ENCODE measurements at places on chromosomes 7 and 10.

- DNase-seq, result no peak
Observed at GRCh38 chr7:142815134-142815533, 39.7 kb upstream of the EPHB6 start.

DNA sequence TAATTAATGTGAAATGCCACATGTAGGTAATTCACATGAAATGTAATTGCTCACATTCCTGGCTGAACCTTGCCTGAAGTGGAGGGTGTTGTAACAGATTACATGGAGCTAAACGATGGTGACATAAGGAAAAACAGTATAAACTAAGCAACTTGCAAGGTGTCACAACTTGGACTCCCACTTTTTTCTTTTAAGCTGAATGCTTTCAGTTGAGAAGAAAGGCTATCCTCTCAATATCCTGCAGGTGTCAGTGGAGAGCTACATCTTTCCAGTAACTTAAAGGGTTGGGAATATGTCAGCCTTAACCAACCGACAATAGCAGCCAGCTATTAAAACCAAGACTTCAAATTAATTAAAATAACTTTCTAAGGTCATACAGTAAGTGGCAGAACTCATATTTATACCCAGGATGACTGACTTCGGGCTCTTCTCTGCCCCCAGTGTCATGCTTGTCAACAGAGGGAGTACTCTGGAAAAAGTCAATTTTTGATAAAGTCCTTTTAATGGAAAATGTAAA is 33.7 kb downstream of the NRBF2 start:
- no peak for DNase-seq

GRCh38 chr7:3194501-3195141 is 106.4 kb upstream of the SDK1 start:
- DNase-seq, result no peak

DNA sequence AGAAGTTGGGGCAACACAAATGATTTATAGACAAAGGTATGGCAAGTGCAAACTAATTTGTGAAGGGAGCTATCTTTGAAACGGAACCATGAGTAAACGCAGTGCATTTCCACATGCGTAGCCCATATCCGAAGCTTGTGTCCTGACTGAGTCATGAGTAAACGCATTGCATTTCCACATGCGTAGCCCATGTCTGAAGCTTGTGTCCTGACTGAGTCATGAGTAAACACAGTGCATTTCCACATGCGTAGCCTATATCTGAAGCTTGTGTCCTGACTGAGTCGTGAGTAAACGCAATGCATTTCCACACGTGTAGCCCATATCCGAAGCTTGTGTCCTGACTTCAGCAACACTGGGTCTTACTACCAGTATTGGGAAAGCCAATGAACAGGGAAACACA is 95.0 kb downstream of the CELF2 start:
- no peak for DNase-seq

- no peak for DNase-seq
Observed at GRCh38 chr7:146414373-146414772, 297.8 kb downstream of the CNTNAP2 start.

DNA sequence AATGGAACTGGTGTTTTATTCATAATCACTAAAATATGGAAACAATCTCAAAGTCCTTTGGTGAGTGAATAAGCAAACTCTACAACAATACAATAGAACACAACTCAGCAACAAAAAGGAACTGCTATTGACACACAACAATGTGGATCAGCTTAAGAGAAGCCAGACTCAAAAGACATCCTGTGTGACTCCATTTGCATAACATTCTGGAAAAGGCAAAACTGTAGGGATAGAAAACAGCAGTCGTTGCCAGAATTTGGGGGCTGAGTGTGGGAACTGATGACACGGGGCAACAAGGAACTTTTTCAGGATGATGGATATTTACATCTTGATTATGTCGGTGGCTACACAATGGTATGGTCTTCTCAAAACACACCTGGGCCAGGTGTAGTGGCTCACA is 32.4 kb upstream of the SVIL start:
- no peak for DNase-seq

- DNase-seq, result no peak
Observed at GRCh38 chr10:22646388-22646853, 68.0 kb downstream of the PIP4K2A start.

- DNase-seq, result no peak
Observed at GRCh38 chr10:114930320-114930719, 7.7 kb upstream of the TRUB1 start.

GRCh38 chr10:10315989-10316388 is 701.7 kb upstream of the CELF2 start:
- no peak for DNase-seq

- DNase-seq, result no peak
Observed at GRCh38 chr10:71229726-71230655, 17.6 kb downstream of the UNC5B start.

- DNase-seq, result no peak
Observed at GRCh38 chr7:38512704-38513103, 118.5 kb downstream of the AMPH start.

GRCh38 chr10:114024876-114025610 is 18.6 kb upstream of the ADRB1 start:
- DNase-seq, result no peak

- DNase-seq, result no peak
Observed at GRCh38 chr7:128384726-128385125, 23.2 kb upstream of the PRRT4 start.

- no peak for DNase-seq
Observed at GRCh38 chr7:27164367-27165088, 809 bp downstream of the HOXA9 start.

DNA sequence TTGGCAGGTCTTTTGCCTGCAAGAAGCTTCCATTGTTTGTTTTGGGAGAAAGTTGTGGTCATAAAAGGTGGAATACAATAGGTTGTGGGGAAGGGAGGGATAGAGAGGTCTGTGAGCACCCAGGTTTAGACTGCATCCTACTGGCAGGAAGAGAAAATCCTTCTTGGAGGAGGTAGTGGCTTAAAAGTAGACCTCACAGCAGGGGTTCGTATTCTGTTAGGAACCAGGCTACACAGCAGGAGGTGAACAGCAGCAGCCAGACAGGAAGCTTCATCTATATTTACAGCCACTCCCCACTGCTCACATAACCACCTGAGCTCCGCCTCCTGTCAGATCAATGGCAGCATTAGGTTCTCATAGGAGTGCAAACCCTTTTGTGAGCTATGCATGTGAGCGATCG is 245.3 kb downstream of the NSUN6 start:
- no peak for DNase-seq

- DNase-seq, result no peak
Observed at GRCh38 chr7:47329320-47329926, 252.5 kb downstream of the TNS3 start.

DNA sequence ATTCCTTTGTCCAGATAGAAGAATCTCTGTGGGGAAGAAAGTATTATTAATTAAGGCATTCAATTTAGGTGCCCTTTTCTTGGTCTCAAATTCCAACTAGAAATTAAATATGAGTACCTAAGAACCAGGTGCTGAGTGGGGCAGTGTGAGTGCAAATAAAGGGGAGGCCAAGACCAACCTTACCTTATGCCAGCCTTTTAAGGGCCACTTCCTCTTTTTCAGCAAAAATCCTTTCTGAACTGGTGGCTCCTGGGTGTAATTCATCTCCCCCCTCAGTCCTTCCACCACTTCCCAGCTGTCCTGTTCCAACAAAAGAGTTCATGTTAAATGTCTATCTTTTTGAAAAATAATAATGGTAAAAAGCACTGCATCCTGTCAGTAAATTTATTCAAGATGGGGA is 108.2 kb downstream of the OSBPL3 start:
- no peak for DNase-seq

DNA sequence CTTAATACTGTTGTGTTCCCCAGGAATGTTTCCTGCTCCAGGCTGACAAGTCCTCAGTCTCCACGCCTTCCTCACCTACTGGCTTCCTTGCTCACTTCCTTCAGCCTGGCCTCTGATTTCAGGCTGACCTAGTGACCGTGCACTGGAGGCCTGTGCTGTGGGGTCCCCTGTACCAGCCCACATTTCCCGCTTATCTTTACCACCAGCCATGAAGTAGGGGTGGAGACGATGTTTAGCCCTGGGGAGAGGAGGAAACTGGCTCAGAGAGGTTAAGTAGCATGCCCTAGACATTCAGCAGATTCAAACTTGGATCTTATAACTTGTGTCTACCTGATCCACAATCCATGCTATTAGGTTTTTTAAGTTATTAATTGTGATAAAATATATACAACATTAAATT is 4.8 kb upstream of the ZNF488 start:
- DNase-seq, result no peak

DNA sequence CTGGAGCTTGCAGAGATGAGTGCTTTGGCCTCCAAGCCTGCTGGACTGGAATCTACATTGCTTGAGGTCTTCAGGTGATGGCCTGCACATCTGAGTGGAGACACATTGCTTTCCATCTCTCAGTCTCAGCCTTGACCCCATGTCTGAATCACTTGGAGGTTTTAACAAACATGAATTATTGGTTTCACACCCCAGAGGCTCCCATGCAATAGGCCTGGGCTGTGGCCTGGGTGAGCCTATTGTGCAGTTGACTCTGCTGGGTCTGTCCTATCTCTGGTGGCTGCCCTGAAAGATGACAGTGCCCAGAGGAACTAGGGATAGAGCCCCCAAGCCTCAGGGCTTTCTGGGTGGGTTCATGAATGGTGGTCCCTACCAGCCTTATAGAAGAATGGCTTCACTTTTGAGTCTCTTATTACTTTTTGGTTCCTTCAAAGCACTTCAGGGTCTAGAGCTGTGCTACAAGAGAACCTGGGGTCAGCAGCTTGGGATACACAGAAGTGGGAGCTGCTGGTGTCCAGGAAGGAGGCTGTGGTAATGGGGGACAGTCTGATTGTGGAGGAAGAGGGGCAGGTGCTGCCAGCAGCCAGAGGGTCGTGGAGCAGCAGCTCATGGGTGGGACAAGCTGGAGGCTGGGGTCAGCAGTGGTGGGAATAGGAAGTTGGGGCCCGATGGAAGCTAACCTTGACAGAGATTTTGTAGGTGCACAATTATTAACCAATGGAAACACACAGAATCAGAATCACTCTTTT is 5.5 kb downstream of the RAMP3 start:
- DNase-seq, result no peak

DNA sequence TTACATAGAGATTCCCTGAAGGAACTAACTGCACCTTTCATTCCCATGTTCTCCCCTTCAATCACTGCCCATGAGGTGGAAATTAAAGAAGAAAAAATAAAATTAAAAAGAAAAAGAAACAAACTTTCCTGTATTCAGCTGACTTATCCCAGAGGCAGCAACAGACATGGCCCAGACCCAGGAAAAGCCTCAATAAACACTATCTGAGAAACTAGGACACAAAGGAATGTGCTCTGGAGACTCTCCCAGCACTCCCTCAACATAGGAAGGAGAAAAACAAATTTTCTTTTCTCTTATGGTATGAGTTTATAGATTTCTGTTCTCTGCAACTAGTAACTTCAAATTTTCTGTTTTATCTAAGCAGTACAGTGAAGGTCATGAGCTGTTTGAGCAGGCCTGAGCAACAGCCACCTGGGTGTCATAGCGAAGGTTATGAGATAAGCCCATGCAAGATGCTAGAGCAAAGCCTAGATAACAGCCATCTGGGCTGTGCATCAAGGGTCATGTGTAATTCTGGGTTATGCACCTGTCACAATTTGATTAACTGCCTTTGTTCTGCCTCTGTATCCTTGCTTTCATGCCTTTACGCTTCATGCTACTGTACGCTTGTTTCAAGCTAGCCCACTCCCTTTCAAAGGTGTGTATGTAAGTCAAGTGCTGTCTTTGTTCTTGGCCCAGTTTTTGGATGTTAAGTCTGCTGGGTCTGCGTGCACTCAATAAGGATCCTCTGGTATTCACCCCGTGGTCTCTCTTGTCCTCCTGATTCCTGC is 11.0 kb upstream of the OR6B1 start:
- no peak for DNase-seq

DNA sequence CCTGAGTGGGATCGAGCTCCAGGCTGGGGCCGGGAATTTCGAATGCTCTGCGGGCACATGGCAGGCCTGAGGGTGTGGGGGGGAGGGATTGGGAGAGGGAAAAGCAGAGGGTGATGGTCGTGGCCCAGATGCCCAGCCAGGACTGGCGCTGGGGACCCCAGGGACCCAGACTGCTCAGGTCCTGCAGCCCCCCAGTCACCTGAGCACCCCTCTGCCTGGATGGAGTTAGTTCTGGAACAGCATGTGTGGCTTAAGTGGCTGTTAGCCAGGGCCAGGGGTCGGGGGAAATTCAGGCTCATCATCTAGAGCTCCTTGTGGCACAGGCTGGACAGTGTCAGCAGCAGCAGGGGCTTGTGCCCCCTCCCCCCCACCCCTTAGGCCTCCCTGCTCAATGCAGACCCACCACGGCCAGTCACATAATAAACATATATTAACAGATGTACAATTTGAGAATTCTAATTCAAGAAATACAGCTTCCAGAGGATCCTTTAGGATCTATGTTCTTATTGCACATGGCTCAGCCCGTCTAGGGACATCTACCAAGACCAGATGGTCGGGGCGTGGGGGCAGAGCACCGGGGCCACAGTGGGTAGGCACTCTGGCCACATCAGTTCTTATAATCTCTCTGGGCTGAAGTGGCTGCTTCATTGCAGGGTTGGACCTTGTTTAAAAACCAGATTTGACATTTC is 22.2 kb downstream of the DNAJB12 start:
- no peak for DNase-seq

DNA sequence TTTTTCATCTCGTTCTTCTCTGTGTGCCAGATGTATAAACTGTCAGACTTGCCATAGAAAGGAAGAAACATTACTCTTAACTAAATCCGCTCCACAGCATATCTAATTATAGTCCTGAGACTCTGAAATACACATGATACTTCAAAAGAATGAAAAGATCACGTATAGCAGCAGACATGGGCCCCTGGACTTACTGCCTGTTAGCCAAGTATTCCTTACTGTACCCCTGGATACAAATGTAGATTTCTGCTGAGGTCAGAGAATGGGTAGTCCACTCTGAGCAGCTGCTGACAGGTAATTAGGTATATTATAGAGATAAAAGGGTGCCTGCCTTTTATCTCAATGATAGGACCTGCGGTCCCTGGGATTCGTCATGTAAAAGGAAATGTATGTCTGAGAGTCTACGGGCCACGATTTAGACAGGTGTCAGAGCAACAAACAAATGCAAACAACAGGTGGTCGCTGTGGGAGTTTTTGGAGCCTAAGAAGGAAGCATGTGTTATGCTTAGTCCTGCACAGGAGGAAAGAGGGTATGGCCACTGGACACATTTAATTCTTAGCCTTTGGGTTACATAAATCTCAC is 69.4 kb downstream of the VOPP1 start:
- DNase-seq, result no peak

GRCh38 chr7:143497008-143497795 is 19.5 kb downstream of the TAS2R41 start:
- DNase-seq, result no peak

DNA sequence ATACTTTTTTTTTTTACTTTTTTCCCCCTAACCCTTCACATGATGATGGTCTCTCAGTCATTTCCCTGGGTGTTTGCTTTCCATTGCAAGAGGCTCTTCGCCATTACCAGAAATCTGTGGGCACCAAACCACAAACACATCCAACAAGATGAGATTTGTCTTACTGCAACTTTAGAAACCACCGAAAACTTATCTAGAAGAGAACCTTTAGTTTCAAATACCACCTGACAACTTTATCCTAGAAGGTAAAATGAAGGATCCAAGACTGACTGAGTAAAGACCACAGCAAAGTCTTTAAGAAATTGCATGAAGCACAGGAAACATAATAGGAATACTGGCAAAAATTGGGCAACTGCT is 363.3 kb upstream of the MBL2 start:
- no peak for DNase-seq

All from stimulated activated CD8-positive, alpha-beta memory T cell treated with anti-CD3 and anti-CD28 coated beads, Interleukin-15, amount 100 ng/mL, for 24 hours (primary cell).